CD4-positive, alpha-beta T cell (primary cell): ENCODE measurements at places on chromosomes 3 and 15. TPM values are rescaled to one million over a fixed set of nuclear protein-coding genes. Genes with fewer than 3 reads are reported as not detected.

Gene TP63
- total RNA-seq = 0.31 TPM

Gene TTLL13
- total RNA-seq = 0.63 TPM

Gene CDHR4
- 0.17 TPM for total RNA-seq

- DNase-seq = no peak
These were observed 21.7 kb downstream of the UPK1B start for GRCh38 chr3:119195151-119195476.

Gene C3orf49
- total RNA-seq = not detected

GRCh38 chr15:80607287-80607980 lies 87.7 kb upstream of the ABHD17C start:
- no peak for DNase-seq

- no peak for DNase-seq
These were observed 619 bp upstream of the CMTM8 start for GRCh38 chr3:32237670-32238452.

Gene TMEM212
- total RNA-seq = not detected

- DNase-seq = no peak
These were observed 371 bp upstream of the CLSTN2 start for GRCh38 chr3:139934613-139935015.

DNA sequence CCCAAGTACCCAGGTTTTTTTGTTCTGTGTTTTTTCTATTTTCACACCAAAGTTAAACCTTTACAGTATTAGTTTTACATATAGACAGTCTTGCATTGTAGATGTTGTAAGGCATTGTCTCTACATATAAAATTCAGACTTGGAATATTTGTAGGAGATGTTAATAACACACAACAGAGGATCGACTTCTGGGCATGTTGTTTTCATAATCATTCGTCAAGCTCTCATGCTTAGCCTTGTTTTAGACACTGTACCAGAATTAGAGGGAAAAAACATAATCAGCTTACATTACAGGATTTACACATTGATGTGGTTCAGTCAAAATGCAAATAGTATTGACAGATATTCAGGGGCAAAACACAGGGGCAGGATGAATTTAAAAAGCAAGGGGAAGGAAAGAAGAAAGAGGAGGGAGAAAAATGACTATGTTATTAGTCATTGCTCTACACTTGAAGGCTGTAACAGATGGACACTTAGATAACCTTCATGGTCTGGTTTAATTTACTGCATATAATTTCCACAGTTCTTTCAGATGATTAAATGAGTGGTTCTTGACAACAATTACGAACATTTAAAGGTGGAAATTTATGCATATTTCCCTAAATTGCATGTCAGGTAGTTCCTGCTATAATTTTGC lies 7.5 kb downstream of the CMSS1 start:
- no peak for DNase-seq

Gene MOBP
- not detected for total RNA-seq

GRCh38 chr3:177579419-177579818 lies 382.1 kb upstream of the TBL1XR1 start:
- no peak for DNase-seq

Gene P4HTM
- 45.9 TPM for total RNA-seq

DNA sequence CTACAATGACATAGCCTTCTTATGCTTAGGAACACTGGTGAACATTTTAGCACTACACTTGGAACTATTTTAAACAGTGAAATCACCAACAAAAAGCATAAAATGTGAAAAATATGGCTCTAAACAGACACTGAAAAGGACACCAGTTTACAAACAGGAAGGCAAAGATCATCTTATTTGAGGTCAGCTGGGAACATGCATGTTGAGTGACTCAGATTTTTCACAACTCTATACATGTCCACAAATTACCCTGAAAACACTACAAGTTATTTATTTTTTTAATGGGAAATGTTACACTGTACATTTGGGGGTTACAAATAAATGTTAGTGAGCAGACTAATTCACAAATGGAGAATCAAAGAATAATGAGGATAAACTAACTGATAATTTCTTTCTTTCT lies 12.5 kb upstream of the GK5 start:
- DNase-seq = no peak

DNA sequence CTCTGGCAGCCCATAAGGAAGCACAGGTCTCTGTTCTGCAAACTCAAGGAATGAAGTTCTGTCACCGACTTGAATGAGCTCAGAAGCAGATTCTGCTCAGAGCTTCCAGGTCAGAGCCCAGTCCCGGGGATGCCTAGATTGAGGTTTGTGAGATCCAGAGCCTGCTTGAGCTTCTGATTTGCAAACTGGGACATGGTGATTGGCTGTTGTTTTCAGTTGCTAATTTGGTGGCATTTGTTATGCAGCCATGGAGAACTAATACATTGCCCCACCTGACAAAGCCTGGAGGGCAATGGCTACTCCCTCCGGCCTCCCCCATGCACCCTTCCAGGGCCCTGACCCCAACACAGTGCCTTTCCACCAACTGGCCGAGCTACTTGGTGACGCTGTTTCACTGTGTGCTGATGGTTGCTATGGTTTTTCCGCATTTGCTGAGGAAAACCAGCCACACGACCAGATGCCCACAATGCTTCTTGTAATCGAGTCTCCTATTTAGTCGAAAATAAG lies 379.5 kb upstream of the ATP10A start:
- no peak for DNase-seq

Gene MINAR1
- total RNA-seq = 0.14 TPM

- DNase-seq = no peak
These were observed 392.7 kb downstream of the EFHB start for GRCh38 chr3:19541284-19541683.

- no peak for DNase-seq
These were observed 59.7 kb upstream of the XCR1 start for GRCh38 chr3:46086986-46087385.

DNA sequence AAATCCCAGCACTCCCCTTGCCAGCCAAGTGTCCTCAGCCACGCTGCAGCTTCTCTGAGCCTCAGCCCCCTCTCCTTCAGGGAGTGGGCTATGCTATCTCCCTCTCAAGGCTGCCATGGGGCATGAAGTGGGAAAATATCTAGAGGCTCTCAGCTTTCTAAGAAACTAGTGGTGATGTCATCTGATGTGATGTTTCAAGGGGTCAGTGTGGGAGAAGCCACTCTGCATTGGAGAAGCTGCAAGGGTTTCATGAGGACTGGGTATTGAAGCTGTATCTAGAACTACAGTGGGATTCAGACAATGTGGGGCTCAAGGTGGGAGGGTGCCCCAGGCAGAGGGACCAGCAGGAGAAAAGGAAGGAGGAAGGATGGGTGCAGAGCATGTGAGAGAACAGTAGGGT lies 210.2 kb downstream of the TLE3 start:
- no peak for DNase-seq

Gene TUSC7
- total RNA-seq = not detected

Gene GOLGA6L10
- 1.1 TPM for total RNA-seq

GRCh38 chr3:116057400-116058006 lies 387.8 kb downstream of the LSAMP start:
- DNase-seq = no peak

- DNase-seq = no peak
These were observed 11.6 kb downstream of the SCN5A start for GRCh38 chr3:38637906-38638305.

- DNase-seq = no peak
These were observed 7.6 kb upstream of the ISL2 start for GRCh38 chr15:76328958-76329357.

GRCh38 chr3:109336291-109336861 lies 970 bp downstream of the DPPA4 start:
- no peak for DNase-seq

DNA sequence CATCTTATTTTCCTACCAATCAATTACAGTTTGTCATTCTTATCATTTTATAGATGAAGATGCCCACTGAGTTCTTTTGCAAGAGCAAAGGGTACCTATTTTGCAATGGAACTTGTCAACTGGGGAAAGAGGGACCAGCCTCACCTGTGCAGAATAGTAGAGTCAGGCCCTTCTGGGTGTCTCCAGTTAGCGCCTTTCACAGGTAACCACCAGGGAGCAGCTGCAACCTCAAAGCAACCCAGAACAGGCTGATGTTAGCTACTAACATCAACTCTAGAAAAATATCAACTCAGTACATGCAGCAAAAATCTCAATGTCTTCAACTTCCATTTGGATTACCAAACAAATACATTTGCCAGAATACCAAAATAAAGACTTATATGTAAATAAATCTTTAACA lies 47.1 kb downstream of the SUMF1 start:
- no peak for DNase-seq

DNA sequence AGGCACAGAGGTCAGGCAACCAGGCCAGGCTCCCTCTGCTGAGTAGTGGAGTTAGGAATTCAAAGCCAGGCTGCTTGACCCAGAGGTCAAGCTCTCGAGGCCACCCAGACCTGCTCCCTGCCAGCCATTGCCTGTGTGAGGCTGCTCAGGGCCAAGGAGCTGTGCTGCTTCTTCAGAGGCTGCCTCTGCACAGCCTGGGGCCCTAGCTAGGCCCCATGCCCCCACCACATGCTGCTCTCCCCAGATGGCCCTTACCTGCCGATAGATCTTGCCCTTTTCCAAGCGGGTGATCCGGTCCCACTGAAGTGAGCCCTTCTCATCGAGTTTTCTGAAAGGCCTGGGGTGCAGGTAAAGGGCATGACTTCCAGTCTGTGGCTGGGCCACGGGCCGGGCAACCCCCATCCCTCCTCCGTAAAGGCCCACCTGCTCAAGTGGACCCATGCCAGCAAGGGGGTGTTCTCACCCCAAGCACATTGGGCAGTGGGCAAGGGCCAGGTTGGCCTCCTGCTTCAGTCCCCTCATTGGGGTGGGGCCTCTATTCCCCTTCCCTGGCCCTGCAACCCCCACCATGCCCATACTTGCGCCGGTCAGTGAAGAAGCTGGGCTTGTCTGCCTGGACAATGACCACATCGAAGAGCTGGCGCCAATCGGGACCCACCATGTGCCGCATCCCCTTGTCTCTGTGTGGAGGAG lies 6.5 kb downstream of the NT5DC2 start:
- DNase-seq = no peak

Gene TNFAIP8L3
- not detected for total RNA-seq

Gene ZCWPW2
- 0.27 TPM for total RNA-seq

DNA sequence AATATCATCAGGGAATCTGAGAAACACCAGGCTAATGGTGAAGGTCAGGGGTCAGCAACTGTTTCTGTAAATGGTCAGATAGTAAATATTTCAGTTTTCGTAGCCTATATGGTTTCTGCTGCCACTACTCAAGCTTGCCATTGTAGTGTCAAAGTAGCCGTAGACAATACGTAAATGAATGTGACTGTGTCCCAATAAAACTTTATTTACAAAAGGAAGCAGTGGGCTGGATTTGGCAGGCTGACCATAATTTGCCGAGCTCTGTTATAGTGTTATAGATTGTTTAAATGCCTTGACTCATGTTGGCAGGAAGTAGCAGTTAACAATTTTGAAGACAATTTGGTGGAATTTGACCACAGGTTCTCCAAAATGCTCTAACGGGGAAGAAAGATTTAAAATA lies 548.2 kb downstream of the FOXP1 start:
- no peak for DNase-seq

GRCh38 chr15:34065261-34065660 lies 26.3 kb upstream of the AVEN start:
- DNase-seq = no peak

Gene CPNE9
- 0.45 TPM for total RNA-seq
